CD4-positive, alpha-beta memory T cell (primary cell): ENCODE measurements at places on chromosomes 3 and 15. TPM values are rescaled to one million over a fixed set of nuclear protein-coding genes. Genes with fewer than 3 reads are reported as not detected.

Gene NR2F2
- not detected for total RNA-seq

Gene MGA
- total RNA-seq: 70.1 TPM

Gene ACSBG1
- not detected for total RNA-seq

Gene PLA2G4E
- total RNA-seq: not detected

Gene PLSCR5
- total RNA-seq: not detected

Gene IL17RB
- total RNA-seq: 0.64 TPM

GRCh38 chr3:46553154-46553553 lies 12.9 kb downstream of the LRRC2 start:
- H3K27ac ChIP-seq: no peak overlapping the region
- peaks cover 5% of the 10 kb centered on the region for H3K4me1 ChIP-seq
- no peaks in the 10 kb centered on the region for H3K27me3 ChIP-seq
- H3K4me3 ChIP-seq: no peak overlapping the region
- DNase-seq: no peak

DNA sequence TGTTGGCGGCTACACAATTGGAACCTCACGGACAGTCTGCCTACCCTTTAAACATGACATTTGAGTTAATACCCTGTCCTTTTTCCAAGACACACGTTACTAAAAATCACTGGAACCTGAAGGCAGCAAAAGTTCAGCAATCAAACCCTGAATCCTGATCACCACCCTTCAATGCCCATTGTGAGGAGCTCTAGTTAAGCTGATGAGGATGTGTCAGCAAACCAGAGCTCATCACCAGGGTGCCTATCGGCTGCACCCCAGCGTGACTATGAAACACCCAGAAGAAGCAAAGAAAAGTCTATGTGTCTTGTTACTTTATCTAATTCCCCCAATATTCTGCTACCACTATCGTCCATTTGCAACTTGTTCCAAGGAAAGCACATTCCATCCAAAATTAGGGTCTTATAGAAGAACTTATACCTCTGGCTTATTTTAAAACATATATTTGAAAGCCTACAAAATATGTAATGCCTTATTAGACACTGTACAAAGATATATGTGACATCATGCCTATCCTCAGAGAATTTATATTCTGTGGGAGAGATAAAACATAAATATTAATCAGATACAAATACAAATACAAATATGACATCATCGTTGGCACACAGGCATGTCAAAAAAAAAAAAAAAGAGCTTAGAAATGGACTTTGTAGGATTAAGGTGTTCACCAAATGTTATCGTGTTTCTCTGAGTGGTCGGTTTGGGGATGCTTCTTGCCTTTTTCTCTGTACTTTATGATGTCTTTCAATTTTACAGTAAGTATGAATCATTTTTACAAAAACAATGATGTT lies 219.7 kb upstream of the SETMAR start:
- no peaks in the 10 kb centered on the region for H3K4me1 ChIP-seq
- no peaks in the 10 kb centered on the region for H3K27me3 ChIP-seq
- no peak overlapping the region for H3K4me3 ChIP-seq
- H3K27ac ChIP-seq: no peak overlapping the region

GRCh38 chr3:134937256-134938028 lies 142.4 kb downstream of the EPHB1 start:
- no peaks in the 10 kb centered on the region for H3K27me3 ChIP-seq
- no peak overlapping the region for H3K27ac ChIP-seq
- H3K36me3 ChIP-seq: no peaks in the 10 kb centered on the region
- H3K4me1 ChIP-seq: no peaks in the 10 kb centered on the region
- no peak for DNase-seq

GRCh38 chr3:190522621-190523222 lies 8.8 kb downstream of the IL1RAP start:
- H3K4me3 ChIP-seq: no peak overlapping the region
- no peaks in the 10 kb centered on the region for H3K4me1 ChIP-seq
- H3K27ac ChIP-seq: no peak overlapping the region
- DNase-seq: no peak
- no peaks in the 10 kb centered on the region for H3K27me3 ChIP-seq

- H3K4me3 ChIP-seq: no peak overlapping the region
- no peaks in the 10 kb centered on the region for H3K27me3 ChIP-seq
- no peaks in the 10 kb centered on the region for H3K36me3 ChIP-seq
Measured at GRCh38 chr3:5494905-5495519, 307.5 kb downstream of the EDEM1 start.

DNA sequence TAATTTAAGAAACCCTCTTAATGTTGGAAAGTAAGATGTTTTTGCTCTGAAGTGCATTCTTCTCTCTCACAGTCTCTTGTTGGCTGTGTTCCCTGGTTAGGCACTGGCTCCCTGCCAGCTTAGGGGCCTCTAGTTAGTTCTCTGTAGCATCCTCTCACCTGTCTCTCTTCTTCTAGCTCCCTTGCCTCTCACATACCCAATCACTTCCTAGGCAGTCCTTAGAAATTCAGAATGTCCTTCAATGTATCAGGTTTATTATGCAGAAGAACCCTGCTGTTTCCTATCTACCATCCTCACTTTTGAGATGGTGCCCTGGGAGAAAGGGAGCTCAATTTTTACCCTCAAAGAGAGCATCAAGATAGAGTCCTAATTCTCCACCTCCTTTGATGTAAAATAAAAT lies 36.2 kb upstream of the CPNE4 start:
- no peak for DNase-seq
- no peaks in the 10 kb centered on the region for H3K27me3 ChIP-seq
- H3K27ac ChIP-seq: no peak overlapping the region
- no peaks in the 10 kb centered on the region for H3K4me1 ChIP-seq

DNA sequence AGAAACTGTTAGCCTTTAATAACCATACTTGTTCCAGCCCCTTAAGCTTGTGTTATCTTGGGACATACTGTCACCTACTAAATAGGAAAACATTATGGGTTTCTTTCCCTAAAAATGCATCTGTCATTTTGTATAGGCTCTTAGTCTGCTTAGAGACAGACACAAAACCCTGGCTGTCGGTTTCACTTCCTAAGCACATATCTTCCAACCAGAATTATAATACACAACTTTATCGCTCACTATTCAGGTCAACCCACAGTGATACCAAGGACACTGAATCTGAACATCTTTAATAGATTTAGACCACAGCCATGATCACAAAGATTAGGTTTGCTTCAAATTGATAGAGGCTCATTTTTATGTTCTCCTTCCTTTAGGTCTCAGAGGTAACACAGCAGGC lies 111.8 kb downstream of the CFAP20DC start:
- H3K27me3 ChIP-seq: no peaks in the 10 kb centered on the region
- no peaks in the 10 kb centered on the region for H3K4me1 ChIP-seq
- H3K36me3 ChIP-seq: no peaks in the 10 kb centered on the region
- H3K4me3 ChIP-seq: no peak overlapping the region
- no peak overlapping the region for H3K27ac ChIP-seq

- no peak overlapping the region for H3K27ac ChIP-seq
- no peak for DNase-seq
- no peaks in the 10 kb centered on the region for H3K27me3 ChIP-seq
- no peaks in the 10 kb centered on the region for H3K36me3 ChIP-seq
Measured at GRCh38 chr15:63977119-63977518, 69.2 kb downstream of the DAPK2 start.

DNA sequence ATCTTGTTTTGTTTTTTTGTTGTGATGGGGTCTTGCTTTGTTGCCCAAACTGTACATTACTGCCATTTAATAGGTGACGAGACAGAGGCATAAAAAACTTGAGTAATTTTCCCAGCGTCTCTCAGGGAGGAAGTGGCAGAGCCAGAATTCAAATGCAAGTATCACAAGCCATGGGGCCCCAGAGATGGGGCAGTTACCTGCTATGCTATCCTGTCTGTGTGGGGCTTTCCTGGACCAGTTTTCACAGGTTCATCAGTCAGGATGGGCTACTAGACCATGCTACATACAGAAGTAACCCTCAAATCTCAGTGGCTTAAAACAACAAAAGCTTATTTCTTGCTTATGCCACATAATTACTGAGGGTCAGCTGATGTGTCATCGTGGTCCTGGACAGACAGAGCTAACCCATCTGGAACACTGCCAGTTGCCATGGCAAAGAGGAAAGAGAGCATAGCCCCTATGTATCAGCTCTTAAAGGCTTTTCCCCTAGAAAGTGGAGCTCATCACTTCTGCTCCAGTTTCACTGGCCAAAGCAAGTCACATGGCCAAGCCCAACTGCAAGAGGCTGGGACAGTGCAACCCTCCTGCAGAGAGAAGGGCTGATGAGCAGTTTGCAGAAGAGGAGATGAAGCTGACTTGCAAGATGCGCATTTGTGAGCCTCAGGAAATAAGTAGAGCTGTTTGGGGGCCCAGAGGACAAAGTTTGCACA lies 31.7 kb upstream of the SYNM start:
- H3K27me3 ChIP-seq: no peaks in the 10 kb centered on the region
- no peak overlapping the region for H3K27ac ChIP-seq
- H3K4me1 ChIP-seq: peaks cover 6% of the 10 kb centered on the region
- no peak for DNase-seq
